Upper lobe of left lung (tissue), 6 donors: ENCODE measurements at places on chromosomes 5 and 9. TPM values are rescaled to one million over a fixed set of nuclear protein-coding genes. Genes with fewer than 3 reads are reported as not detected.

- no peak for DNase-seq
Measured at GRCh38 chr5:175468892-175469291, 9.5 kb upstream of the SFXN1 start.

GRCh38 chr9:72827950-72828731 is 124.7 kb downstream of the ALDH1A1 start:
- DNase-seq, result no peak

- no peak for DNase-seq
Measured at GRCh38 chr5:93926831-93927620, 185.6 kb upstream of the POU5F2 start.

GRCh38 chr5:16536246-16536645 is 70.6 kb upstream of the ZNF622 start:
- DNase-seq, result no peak

DNA sequence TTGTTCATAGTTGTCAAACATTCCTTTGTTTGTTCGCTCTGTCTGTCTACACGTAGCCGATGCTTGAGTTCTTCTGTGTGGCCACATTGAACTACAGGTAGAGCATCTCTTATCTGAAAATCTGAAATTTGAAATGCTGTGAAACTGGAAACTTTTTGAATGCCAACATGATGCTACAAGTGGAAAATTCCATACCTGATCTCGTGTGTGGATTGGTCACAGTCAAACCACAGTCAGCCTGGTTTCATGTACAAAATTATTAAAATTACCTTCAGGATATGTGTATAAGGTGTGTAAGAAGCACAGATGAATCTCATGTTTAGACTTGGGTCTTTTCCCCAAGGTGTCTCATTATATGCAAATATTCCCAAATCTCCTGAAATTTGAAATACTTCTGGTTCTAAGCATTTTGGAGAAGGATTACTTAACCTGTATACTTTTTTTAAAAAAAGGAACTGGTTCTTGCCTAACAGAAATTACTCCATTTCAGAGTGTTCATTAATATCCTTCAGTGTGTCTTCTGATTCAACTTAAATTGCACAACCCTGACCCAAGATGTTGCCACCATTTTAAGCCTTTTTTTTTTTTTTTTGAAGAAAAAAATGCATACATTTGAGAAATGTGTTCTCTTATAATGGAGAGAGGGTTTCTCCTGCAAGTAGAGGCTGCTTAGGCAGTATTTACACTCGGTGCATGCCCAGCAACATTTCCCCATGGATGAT is 254.3 kb downstream of the MAST4 start:
- no peak for DNase-seq

HTR4 gene
- total RNA-seq, result not detected

- no peak for DNase-seq
Measured at GRCh38 chr9:113985968-113986585, 92.0 kb downstream of the AMBP start.

PCDHA12 gene
- 7.3 TPM for total RNA-seq

GRCh38 chr9:105968811-105969466 is 274.6 kb downstream of the TMEM38B start:
- DNase-seq, result no peak

SPINK7 gene
- total RNA-seq, result not detected

GRCh38 chr9:135440620-135441019 is 39.0 kb upstream of the PPP1R26 start:
- DNase-seq, result no peak

DNA sequence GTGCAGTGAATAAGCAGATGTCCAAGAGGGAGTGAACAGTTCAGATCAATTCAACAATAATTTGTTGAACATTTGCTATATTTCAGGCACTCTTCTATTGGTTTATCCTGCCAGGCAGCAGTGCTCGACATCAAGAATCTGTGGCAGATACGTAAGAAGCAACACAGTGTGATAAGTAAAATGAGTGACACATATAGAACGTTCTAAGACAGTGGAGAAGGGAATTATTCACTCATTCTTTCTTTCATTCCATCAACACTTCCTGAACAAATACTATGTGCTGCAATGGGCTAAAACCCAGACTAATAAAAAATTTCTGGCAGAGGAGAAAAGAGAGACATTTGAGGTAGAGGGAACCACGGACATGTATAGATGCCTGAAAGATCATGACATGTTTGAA is 89.9 kb upstream of the GLIS3 start:
- DNase-seq, result no peak

SPRY4 gene
- 81.2 TPM for total RNA-seq

GRCh38 chr5:35061211-35061770 is 13.5 kb upstream of the AGXT2 start:
- DNase-seq, result no peak

- DNase-seq, result peak; percentile 29
Measured at GRCh38 chr5:127838661-127839060, 135.5 kb downstream of the CCDC192 start.

DNA sequence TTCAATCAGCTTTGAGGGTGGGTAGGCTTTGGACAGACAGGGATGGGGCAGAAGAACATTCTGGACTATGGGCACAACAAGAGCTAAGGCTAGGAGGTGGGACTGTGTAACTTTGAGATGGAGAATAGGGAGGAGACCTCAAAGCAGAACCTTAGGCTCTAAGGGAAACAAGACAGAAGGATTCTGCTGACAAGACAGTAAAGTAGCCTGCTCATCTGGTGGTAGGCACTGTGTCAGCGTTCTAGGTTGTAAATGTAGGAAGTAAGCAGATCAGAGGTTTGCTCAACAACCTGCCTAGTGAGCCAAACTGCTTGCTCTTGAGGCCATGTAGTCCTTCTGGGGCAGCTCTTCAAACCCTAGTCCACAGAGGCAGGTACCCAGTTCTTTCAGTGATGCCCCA is 15.0 kb upstream of the IL12B start:
- DNase-seq, result no peak

GRCh38 chr5:66666778-66667177 is 70.6 kb downstream of the MAST4 start:
- DNase-seq, result no peak

- peak; percentile 29 for DNase-seq
Measured at GRCh38 chr9:76677481-76678055, 86.7 kb upstream of the PCA3 start.

DNA sequence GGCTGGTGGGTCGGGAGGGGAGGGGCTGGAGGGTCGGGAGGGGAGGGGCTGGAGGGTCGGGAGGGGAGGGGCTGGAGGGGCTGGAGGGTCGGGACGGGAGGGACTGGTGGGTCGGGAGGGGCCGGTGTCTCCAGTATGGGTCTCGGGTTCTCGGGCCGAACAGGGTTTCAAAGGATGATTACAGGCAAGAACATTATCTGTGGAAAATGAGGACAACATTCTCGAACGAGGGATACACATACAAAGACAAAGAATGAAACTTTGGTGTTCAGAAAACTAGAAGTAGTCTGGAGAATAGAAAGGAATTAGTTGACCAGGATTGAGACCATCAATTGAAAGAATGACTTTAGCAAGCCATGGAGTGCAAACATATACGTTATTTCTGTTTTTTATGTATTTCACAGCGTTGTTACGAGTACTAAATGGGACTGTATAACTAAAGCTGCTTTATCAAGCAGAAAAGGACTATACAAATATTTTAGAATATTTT is 360 bp upstream of the ZCCHC10 start:
- DNase-seq, result no peak

DNA sequence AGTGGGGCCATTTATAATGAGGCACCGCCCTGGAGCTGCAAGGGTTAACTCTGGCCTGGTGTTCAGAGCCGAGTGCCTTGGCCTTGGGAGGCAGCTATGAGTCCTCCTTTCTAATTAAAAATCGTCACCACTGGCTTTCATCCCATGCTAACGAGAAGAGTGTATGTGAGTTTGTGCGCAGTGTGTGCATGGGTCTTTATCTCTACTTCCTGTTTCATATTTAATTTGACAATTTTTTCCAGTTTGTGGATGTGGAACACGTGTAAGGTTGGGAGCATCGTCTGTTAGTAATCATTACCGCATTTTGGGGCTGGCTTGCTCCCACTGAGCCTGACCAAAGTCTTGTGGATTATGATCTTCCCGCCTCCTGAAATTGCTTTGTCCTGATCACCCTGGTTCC is 76.4 kb downstream of the NDFIP1 start:
- DNase-seq, result no peak

- DNase-seq, result no peak
Measured at GRCh38 chr5:153569036-153569435, 78.6 kb downstream of the GRIA1 start.

INSL6 gene
- not detected for total RNA-seq

GRCh38 chr5:123514615-123515355 is 2.8 kb downstream of the CSNK1G3 start:
- DNase-seq, result no peak

GRCh38 chr5:111143910-111144309 is 51.8 kb downstream of the WDR36 start:
- DNase-seq, result no peak

DNA sequence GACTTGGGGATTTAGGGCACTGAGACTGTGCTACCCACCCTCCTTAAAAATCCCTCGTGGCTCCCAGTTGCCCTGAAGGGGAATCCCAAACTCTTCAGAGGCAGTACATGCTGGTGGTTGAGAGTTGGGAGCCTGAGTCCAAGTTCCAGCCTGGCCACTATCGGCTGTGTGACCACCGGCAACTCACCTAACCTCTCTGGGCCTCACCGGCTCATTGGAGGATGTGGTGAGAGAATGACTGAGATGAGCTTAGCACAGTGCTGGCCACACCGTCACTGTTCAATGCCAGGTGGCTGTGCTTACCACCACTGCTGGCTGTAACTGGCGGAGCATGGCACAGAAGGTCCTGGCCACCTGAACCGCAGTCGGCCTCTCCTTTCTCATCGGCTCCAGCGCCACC is 200.2 kb downstream of the C9orf50 start:
- DNase-seq, result no peak

- no peak for DNase-seq
Measured at GRCh38 chr5:66848749-66849641, 252.8 kb downstream of the MAST4 start.

GRCh38 chr5:135437796-135438560 is 9.2 kb downstream of the DCANP1 start:
- DNase-seq, result peak; percentile 74

DNA sequence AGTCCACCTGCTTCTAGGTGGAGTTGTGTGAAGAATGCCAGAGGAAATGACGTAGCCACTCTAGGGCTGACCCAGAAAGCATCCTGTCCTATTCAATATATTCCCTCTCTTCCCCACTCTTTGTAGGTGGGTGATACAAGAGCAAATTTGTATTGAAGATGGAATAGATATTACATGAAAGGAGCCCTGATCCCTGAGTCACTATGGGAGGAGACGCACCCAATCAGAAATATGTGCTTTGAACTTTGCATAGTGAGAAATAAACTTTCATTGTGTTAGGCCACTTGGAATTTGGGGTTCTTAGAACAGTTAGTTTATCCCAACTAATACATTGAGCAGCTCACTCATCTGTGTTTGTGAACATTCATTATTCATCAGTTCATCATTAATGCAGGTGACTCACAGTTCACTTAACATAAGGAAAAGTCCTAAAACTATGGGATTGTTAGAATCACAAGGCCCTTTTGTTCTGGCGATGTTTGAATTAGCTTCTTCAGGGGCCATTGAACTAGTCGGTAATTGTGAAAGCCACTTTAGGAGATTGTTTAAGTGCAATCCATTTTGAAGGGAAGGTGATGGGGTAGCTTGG is 26.9 kb upstream of the NTRK2 start:
- DNase-seq, result no peak

- no peak for DNase-seq
Measured at GRCh38 chr5:122165559-122166078, 36.3 kb downstream of the ZNF474 start.

GRCh38 chr5:113123618-113124017 is 147.0 kb downstream of the DCP2 start:
- no peak for DNase-seq

DNA sequence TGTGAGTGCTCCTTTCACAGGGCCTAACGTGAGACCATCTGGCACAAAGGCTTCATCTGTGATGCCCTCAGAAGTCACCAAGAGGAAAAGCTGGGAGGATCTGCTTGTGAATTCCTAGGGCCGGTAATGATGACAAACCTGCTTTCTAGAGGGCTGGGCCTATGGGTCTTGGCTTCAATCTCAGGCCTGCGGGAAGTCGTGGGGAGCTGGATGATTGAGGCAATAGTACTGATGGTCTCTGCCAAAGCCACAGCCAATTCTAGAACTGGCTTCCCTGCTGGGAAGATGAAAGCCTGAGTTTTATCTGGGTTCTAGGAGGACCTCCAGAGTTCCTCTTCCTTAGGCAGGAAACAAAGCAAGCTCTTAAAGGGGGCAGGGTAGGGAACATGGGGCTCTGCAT is 102.7 kb downstream of the TMEM215 start:
- no peak for DNase-seq

- DNase-seq, result peak; percentile 77
Measured at GRCh38 chr5:32712481-32713360, 1.6 kb downstream of the NPR3 start.

DNA sequence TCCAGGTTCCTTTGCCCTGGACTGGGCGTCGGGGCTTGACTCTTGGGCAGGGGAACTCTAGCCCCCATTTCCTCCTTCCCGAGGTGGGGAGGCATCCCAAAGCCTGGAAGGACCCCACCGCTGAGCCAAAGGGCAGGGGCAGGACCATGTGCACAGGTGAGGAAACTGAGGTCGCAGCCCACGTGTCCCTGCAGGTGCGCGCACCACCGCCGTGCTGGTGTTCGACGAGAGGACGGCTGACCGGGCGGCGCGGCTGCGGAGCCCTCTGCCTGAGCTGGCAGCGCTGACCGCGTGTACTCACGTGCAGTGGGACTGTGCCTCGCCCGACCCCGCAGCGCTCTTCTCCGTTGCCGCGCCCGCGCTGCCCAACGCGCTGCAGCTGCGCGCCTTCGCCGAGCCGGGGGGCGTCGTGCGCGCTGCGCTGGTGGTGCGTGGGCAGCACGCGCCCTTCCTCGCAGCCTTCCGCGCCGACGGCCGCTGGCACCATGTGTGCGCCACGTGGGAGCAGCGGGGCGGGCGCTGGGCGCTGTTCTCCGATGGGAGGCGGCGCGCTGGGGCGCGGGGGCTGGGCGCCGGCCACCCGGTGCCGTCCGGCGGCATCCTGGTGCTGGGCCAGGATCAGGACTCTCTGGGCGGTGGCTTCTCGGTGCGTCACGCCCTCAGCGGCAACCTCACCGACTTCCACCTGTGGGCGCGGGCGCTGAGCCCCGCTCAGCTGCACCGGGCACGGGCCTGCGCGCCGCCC is 2.8 kb downstream of the ADGRD2 start:
- no peak for DNase-seq

DNA sequence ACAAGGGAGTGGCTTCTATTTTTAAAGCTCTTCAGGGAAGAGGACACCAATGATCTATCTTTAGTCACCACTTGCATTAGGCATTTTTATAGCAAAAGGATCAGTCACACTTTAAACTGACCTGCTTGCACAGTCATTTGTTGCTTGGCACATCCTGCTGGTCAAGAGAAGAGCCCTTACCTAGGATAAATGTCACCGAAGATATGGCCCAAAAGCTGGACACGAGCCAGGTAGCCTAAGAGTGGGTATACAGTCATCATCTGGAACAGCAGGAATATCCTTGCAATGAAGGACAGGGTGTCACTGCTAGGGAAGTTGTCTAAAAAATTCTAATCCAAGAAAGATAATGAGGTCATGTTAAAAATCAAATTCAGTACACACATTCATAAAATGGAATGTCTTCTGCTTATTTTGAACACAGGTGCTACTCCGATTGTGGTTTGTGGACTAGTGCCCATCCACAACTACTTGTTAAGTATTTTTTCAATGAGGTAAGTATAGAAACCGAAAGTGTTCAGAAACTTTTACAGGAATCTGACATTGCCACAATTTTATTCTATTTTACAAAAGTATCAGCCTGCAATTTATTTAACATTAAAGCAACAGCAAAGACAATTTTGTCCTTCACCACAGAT is 78.4 kb downstream of the SLC38A9 start:
- DNase-seq, result peak; percentile 40

PRLR gene
- 3.6 TPM for total RNA-seq
